Putamen (tissue), 1 donor: ENCODE measurements at places on chromosomes 6 and 20.

DNA sequence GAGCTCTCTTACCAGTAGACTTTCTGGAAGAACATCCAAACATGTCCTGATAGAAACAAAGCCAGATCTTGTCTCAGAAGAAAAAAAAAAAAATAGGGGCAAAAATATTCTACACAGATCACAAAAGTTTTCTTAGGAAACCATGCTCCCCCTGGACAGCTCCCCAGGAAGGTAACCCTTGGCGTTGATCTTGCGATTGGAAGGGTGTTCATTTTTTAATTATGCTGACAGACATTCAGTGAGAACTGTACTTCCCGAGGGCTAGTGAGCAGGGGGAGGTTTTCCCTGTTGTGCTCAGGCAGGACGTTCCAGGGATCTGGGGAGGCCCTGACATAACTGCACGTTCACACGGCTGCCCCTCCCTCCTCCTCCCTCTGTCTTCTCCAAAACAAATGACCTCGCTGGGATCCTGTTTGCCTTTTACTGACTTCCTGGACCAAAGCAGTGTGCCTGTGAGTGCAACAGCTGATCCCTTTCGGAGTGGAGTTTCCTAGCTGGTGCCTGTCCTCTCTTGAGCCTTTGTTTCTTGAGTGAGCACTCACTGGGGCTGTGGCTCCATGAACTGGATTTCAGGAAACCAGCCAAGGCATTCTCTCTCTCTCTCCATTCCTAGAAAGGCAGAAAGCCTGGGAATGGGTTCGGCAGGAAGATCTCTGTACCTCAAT, 46.7 kb downstream of the MARCKS start:
- DNase-seq, result no peak

DNA sequence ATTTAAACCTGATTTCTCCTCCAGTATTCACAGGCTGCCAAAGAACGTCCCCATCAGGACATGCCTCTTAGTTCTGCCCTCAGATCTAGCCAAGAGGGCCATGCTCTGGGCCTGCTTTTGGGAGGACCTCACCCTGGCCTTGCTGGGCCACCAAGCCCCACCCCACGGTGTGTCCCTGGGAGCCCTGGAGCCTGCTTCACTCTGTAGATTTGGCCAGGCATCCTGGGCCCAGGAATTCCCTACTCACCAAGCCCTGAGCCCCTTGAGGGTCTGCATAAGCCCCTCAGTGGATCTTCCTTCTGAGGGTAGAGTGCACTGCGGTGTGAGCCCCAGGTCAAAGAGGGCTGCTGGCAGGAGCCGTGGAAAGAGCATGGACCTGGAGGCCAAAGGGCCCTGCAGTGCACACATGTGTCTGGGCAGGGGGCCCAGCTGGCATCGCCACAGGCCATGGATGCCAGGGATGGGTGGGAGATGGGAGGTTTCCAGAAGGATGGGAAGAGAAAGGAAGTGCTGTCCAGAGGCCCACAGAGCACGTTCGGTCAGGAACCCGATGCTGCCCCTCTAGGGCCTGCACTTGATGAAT, 98.0 kb downstream of the DACT2 start:
- no peak for DNase-seq

GRCh38 chr6:151303231-151303630, 63.5 kb downstream of the AKAP12 start:
- DNase-seq, result no peak

DNA sequence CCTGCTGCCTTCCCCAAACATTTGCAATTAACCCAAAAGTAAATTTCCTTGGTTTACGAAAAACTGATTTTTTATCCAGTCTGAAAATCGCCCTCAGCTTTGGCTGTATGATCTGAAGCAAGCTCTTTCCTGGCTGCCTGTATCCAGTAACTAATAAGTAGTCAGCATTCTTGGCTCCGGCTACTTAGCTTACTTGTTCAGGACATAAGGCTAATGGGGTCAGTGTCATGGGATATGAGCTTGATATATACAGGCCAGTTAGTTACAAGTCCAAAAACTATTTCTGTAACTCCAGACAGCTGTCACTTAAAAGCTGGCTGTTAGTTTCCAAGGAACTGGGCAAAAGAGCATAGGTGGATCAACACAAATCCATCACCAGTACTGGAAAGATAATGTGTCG, 56.2 kb downstream of the KHDC1L start:
- no peak for DNase-seq

DNA sequence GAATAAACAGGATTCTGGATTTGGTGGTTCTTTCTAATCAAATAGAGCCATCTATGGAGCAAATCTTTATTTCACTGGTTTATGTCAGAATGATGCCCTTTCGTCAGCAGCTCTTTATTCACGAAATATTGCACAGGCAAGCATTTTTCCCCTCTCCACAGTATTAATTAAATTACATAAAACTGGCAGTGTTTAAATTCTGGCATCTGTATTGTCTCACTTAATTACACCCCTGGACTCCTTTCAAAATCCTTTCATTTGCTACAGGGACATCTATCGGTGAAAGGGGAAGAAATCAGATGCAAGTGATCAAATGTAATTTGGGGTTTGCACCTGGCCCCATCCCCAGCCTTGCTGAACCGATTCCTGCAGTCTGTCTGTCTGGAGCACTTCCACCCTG, 801.9 kb downstream of the QKI start:
- DNase-seq, result peak; percentile 30

GRCh38 chr6:17716221-17716620, 9.5 kb upstream of the NUP153 start:
- no peak for DNase-seq

DNA sequence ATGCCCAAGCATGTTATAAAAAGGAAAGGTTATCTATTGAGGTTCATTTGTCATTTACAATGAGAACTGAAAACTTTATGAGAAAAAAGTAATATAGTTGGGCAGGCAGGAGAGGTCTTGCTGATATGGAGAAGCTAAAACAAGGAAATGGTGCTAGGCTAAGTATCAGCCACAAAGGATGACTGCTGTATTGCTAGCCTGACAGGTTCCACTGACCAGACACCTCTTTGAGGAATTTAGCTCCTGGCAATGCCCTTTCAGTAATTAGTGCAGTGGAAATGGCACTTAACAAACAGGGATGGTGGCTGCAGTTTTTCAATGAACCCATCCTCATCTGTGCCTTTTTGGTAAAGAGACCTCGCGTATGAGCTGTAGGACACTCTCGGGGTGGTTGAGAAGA, 284.4 kb downstream of the ZFAND3 start:
- no peak for DNase-seq

DNA sequence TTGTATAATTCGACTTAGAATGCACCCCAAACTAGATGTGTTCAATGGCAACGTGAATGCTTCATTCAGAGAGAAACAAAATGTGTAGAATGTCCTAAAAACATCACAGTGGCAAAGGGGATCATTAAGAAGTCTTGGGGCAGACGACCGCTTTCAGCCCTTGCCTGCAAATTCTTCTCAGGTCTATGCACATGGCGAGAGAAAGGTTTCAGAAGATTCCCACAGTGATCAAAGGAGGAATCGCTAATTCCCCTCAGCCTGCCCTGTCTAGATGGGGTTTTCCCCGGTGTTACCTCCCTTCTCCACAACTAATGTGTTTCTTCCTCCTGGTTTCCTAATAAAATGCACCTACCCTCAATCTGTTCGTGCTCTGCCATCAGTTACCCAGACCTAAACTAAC, 13.3 kb upstream of the NHSL1 start:
- no peak for DNase-seq

GRCh38 chr6:106560996-106561685, 68.2 kb downstream of the RTN4IP1 start:
- DNase-seq, result no peak

- no peak for DNase-seq
These were observed 273.6 kb upstream of the SUPT3H start for GRCh38 chr6:45651301-45651700.

DNA sequence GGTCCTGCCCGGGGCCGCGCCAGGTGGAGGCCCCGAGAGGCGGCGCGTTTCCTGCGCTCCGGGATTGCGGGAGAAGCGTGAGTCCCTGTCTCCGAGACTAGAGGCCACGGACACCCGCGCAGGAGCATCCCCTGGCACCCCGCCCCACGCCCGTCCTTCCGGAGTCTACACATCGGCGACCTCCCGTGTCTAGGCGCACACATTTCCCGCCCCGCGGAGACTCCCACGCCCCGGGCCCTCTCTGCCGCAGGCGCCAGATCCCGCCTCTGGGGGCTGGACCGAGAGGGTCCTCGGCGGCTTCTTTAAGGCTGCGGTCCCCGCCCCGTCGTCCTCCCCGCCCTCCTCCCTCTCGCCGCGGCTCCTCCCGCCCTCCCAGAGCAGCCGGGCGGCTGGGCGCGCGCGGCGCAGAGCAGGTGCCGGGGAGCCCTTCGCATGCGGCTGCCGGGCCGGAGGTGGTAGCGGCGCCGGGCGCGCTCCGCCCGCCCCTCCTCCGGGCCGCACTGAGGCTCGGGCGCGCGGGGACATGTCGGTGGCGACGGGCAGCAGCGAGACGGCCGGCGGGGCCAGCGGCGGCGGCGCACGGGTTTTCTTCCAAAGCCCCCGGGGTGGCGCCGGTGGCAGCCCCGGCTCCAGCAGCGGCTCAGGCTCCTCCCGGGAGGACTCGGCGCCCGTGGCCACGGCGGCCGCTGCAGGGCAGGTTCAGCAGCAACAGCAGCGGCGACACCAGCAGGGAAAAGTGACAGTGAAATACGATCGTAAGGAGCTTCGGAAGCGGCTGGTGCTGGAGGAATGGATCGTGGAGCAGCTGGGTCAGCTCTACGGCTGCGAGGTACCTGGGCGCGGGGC, at the start of gene PPP1R14C:
Gene PPP1R14C, plus strand, starts transcription at position 375 of the 846 bp plus-strand sequence. Its CDS starts 149 bp downstream, at position 524.
- DNase-seq, result peak; percentile 42

DNA sequence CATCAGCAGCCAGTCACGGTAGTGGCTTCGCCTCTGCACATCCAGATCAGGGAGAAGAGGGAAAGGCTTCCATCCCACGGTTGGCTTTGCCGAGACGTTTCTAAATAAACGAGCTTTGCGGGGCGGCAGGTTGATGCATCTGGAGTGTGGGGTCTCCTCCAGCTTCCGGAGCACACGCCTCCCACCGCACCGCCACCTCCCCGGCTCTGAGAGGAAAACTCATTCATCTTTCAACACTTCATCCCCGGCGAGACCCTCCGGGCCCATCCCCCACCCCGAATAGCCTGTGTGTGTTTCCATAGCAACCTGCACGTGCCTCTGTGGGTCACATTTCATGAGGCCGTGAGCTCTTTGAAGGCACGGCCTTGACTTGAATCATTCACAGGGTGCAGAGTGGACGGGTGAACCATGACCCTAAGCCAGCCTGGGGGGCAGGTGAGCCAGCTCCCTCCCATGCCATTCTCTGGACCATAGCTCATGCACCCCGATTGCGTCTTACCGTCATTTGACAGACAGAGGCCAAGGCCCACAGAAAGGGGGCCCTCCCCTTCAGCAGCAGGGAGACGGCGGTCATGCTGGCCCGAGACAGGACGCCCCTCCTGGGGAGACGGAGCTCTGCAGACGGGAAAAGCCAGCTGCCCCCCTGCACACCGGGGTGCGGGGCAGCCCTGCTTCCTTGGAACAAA, 16.2 kb upstream of the CHRNA4 start:
- no peak for DNase-seq

DNA sequence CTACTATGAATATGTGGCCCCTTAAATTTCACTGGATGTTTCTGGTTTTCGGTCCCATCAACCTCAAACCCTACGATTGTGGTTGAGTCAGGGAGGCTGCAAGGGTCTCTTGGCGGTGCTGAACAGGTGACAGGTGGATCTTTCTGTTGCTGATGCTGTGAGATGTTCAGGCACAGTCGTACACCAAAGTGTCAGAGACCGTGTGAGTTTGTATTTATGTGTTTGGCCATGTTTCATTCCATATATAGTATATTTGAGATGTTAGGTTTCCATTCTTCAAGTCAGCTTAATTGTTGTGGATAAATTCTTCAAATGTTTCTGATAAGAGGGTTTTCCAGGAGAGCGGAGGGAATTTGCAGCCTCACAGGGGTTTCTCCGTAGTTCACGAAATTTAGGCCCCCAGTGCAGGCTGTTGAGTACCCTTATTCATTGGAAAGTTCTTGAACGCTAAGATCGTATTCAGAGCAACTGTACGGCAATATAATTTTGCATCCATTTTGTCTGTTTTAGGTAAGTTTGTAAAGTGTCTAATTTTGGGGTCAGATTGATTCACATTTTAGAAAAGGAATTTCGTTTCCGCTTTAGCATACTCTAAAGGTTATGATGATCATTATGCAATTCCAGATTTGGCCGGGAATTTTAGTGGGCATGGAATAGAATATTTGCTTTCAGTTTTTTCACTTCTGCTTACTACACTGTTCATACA, 1.2 kb downstream of the TAB2 start:
- peak; percentile 30 for DNase-seq

DNA sequence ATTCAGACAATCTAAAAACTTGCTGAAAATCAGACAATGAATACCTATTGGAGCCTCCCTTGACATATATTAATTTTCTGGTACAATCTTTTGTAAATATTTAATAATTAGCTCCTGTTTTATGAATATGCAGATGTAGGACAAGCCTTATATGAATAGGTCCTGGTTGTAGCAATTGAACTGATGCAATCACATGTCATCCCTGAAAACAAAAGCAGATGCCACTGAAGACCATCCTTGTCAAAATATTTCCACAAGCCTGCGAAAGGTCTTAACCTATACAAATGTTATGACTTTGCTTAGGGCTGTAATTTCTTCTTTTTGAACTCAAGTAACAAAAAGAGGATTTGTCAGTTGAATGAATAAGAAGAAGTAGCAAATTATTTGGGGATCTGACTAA, 722.1 kb downstream of the EYS start:
- DNase-seq, result no peak

- no peak for DNase-seq
These were observed 307.3 kb upstream of the SUPT3H start for GRCh38 chr6:45685076-45685475.

DNA sequence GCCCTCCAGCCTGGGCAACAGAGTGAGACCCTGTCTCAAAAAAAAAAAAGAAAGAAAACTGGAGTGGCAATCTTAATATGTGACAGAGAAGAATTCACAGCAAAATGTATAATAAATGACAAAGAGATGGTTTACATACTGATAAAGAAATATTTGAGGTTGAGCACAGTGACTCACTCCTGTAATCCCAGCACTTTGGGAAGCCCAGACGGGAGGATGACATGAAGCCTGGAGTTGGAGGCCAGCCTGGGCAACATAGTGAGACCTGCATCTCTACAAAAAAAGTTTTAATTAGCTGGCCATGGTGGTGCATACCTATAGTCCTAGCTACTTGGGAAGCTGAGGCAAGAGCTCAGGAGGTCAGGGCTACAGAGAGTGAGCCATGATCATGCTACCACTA, 12.4 kb upstream of the DEFB118 start:
- no peak for DNase-seq

DNA sequence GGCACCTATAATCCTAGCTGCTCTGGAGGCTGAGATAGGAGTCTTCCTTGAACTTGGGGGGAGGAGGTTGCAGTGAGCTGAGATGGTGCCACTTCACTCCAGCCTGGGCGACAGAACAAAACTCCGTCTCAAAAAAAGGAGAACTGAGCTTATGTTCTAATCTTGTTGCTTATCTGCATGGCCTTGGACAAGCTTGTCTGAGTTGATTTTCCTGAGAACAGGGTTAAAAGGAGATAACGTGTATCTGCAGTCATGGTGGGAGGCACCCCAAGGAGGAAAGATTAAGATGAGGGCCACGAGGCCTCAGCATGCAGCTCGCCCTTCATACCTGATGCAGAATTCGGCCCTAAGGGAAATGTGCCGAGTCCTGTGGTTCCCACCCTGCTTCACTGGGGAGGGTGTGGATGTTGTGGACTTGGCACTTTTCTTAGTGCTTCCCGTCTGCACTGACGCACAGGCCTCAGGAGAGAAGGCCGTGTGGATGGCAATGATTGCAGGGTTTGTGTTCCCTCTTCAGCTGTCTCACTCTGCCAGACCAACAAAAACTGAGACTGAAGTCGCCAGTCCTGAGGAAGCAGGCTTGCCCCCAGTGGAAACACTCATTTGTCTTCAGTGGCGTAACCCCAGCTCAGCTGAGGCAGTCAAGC, 56.3 kb downstream of the EZR start:
- no peak for DNase-seq

GRCh38 chr6:12993283-12993898, 276.8 kb downstream of the PHACTR1 start:
- no peak for DNase-seq
